Activated naive CD8-positive, alpha-beta T cell treated with anti-CD3 and anti-CD28 coated beads, Interleukin-2, amount 50 U/mL, for 16 hours (primary cell): ENCODE measurements at places on chromosomes 11 and 22.

- no peak for DNase-seq
Observed at GRCh38 chr11:121249039-121249663, 43.4 kb upstream of the SC5D start.

DNA sequence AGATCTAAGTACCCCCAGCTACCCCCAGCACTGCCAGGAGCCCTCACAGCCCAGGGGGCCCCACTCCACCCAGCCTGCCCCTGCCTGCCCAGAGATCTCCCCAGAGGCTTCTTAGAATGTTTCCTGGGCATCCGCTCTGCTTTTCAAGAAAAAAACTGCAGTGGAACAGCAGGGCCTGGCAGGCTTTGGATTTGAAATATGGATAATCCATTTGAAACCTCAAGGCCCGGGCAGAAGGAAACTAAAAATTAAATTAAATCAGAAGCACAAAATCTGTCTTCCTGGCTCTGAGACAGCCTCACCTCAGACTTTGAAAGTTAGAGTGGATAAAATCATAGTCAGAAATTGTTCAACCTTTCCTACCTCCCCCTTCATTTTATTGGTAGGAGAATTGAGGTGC is 273.6 kb downstream of the OPCML start:
- DNase-seq, result no peak

- DNase-seq, result no peak
Observed at GRCh38 chr11:70820712-70821111, 422.4 kb downstream of the CTTN start.

- DNase-seq, result no peak
Observed at GRCh38 chr11:66050581-66051231, 1.5 kb upstream of the SF3B2 start.

DNA sequence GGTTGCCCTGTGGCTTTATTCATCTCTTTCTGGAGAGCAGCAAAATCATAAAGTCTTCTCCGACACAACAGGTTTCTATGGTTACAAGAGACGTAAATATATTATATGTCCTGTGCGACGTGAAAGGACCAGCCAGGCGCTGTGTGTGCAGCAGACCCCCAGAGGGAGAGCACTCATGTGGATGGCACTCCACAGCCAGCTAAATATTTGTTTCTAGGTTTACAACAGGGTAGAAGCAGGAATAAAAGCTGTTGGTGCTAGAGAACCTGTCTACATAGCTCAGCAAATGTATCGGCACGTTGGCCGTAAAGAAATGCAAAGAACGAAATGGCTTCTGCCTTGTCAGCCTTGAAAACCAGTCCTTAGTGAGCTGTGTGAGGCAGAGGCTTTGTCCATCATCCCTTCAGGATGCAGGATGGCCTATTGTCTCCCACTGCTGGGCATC is 133.8 kb upstream of the PITPNB start:
- no peak for DNase-seq

DNA sequence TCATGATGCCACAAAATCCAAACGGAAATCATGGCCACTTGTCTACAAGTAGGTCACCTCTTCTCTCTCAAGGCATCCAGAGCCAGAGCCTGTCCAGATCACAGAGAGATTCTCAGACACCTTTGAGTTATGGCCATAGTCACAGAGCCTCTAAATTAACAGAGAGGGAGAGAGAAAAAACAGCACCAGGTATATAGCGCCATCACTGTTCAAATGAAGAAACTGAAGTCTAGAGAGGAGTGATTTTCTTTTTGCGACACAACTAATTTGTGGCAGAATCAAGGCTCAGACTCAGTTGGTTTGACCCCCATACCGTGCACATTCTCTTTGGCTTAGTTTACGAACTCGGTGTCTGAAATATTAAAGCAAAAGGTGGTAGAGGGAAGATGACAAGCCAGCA is 512.9 kb downstream of the NTM start:
- no peak for DNase-seq

DNA sequence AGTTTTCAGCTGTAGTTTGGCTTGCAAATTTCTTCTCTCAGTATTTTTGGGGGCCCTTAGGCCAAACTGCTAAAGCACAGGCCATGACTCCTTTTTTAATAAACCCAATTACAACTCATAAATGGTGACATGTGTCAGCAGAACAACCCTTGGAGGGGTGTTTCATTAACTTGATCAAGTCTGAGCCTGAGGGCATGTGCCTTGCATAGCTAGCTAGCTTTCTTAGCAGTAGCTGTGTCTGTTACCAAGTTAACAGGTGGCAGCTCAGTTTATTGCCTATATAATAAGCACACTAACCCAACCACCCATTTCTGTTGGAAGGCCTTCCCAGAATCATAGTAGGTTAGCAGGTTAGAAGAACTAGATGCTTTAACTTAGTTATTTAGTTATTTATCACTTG is 950.3 kb upstream of the CCDC90B start:
- no peak for DNase-seq
